ENCODE measurements at places on chromosomes 3 and 15. TPM values are rescaled to one million over a fixed set of nuclear protein-coding genes. Genes with fewer than 3 reads are reported as not detected.

HEG1 gene
- total RNA-seq = 110 TPM

CASR gene
- not detected for total RNA-seq

CCDC54 gene
- not detected for total RNA-seq

SKOR1 gene
- total RNA-seq = not detected

P2RY12 gene
- under 0.01 TPM for total RNA-seq

P2RY1 gene
- total RNA-seq = 0.32 TPM

STRC gene
- not detected for total RNA-seq

MRAS gene
- total RNA-seq = 46.4 TPM

DAG1 gene
- total RNA-seq = 61.2 TPM

SELENOS gene
- total RNA-seq = 84.6 TPM

PLA2G4F gene
- not detected for total RNA-seq

PRSS50 gene
- not detected for total RNA-seq

BTBD1 gene
- total RNA-seq = 101 TPM

All from fibroblast of villous mesenchyme (primary cell).